Progenitor cell of endocrine pancreas (in vitro differentiated cells): ENCODE measurements at places on chromosomes 16 and 17. TPM values are rescaled to one million over a fixed set of nuclear protein-coding genes. Genes with fewer than 3 reads are reported as not detected.
A peak's percentile ranks its signal among the peaks of the same experiment; 100 is the strongest.

Gene CCL8
- not detected in 2 replicates for total RNA-seq

Gene C1QL1
- total RNA-seq = 36.2 and 37.0 TPM in 2 replicates

Gene TNFSF13
- total RNA-seq = 4.1 and 4.7 TPM in 2 replicates

Gene GRB7
- 28.8 and 29.9 TPM in 2 replicates for total RNA-seq

Gene TOP2A
- total RNA-seq = 111 and 114 TPM in 2 replicates

Gene MT3
- total RNA-seq = not detected in 2 replicates

Gene ARL16
- total RNA-seq = 42.1 TPM in 2 replicates

Gene C1QTNF1
- 0.67 and 2.0 TPM in 2 replicates for total RNA-seq

Gene CDH11
- 5.5 and 6.0 TPM in 2 replicates for total RNA-seq

Gene ASPA
- total RNA-seq = not detected in 2 replicates

Gene CRISPLD2
- total RNA-seq = 10.0 and 11.0 TPM in 2 replicates

Gene CNTD1
- not detected in 2 replicates for total RNA-seq

Gene PITPNM3
- total RNA-seq = 2.8 and 3.3 TPM in 2 replicates

Gene WSCD1
- 10.3 and 11.1 TPM in 2 replicates for total RNA-seq

Gene PRSS33
- 0.27 and 0.31 TPM in 2 replicates for total RNA-seq

Gene KRTAP4-11
- not detected in 2 replicates for total RNA-seq

Gene SRL
- 0.09 TPM in 1 of 2 replicates, not detected in the other for total RNA-seq

GRCh38 chr16:19657831-19658230 is 60.2 kb downstream of the KNOP1 start:
- H3K4me3 ChIP-seq = no peak overlapping the region
- H3K36me3 ChIP-seq = peaks cover 62% of the 10 kb centered on the region
- H3K27ac ChIP-seq = no peak overlapping the region
- H3K4me1 ChIP-seq = no peaks in the 10 kb centered on the region
- DNase-seq = no peak
- H3K27me3 ChIP-seq = no peaks in the 10 kb centered on the region

GRCh38 chr16:67923414-67924116 is 8.1 kb downstream of the CTRL start:
- H3K27me3 ChIP-seq = no peaks in the 10 kb centered on the region
- no peak for DNase-seq
- H3K36me3 ChIP-seq = peaks cover 3% of the 10 kb centered on the region
- H3K4me3 ChIP-seq = no peak overlapping the region
- H3K4me1 ChIP-seq = no peaks in the 10 kb centered on the region

GRCh38 chr16:2799205-2799858 is 1.1 kb downstream of the PRSS41 start:
- peaks cover 3% of the 10 kb centered on the region for H3K36me3 ChIP-seq
- no peak for DNase-seq
- H3K27ac ChIP-seq = peak overlapping the region; percentile 83
- peaks cover 17% of the 10 kb centered on the region for H3K4me1 ChIP-seq
- peaks cover 3% of the 10 kb centered on the region for H3K27me3 ChIP-seq

GRCh38 chr17:6231886-6232731 is 161.9 kb downstream of the WSCD1 start:
- H3K36me3 ChIP-seq = no peaks in the 10 kb centered on the region
- H3K27me3 ChIP-seq = peaks cover 11% of the 10 kb centered on the region
- no peak overlapping the region for H3K27ac ChIP-seq
- no peak for DNase-seq
- H3K4me1 ChIP-seq = no peaks in the 10 kb centered on the region

DNA sequence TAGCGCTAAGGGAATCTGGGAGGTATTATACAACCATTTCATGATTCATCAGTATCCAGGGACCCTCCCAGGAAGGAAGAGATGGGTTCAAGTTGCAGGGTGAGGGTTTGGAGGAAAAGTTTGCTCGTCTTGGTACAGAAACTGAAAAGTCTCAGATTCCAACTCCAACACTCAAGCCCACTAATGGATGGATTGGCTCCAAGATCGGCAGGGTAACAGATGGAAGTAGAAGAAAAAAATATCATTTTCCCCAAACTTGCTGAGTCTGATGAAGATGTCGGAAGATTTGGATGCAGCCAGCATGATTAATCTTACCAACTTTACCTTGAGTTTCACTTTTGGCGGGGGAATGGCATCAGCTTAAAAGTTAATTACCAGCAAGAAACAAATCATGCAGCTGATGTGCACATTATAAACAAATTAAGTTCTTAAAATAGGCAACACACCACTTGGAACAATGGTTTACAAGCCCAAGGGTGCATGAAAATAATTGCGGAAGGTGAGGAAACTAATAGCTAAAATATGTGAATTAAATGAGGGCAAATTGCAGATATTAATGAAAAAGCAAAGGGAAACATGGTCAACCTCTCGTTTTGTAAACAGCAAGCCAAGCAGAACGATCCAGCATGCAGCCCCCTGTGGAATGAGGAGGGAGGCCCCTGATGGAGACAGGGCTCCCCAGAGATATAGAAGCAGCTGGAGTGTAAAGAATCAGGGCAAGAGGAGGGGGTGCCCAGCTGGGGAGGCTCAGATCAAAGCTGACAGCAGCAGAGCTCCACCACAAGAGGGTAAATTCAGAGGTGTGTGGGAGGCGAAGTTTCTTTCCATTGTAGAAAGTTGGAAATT is 44.1 kb upstream of the GRIN2A start:
- H3K27me3 ChIP-seq = peaks cover 6% of the 10 kb centered on the region
- DNase-seq = no peak
- H3K4me3 ChIP-seq = no peak overlapping the region
- H3K36me3 ChIP-seq = no peaks in the 10 kb centered on the region

DNA sequence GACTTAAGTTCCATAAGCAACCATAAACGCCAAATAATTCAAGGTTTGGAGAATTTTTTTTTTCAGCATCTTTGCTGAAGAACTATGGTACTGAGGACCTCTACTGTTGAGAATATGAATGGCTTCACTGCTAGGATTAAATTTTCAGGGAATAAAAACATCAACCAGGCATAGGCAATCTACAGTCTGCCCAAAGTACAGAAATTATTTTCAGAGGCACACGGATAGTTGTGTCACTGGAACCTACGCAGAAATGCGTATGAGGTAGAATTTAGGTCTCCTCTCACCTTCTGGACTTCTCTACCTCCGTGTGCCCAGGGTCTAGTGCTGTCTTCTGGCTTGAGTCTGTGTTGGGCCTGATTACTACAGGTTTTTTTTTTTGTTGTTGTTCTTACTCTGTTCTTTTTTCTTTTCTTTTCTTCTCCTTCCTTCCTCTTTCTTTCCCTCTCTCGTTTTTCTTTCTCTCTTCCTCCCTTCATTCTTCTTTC is 39.7 kb downstream of the NACA2 start:
- no peaks in the 10 kb centered on the region for H3K4me1 ChIP-seq
- peaks cover 23% of the 10 kb centered on the region for H3K27me3 ChIP-seq
- H3K36me3 ChIP-seq = no peaks in the 10 kb centered on the region
- H3K27ac ChIP-seq = no peak overlapping the region

GRCh38 chr17:74042744-74043486 is 160.6 kb upstream of the RPL38 start:
- H3K27ac ChIP-seq = no peak overlapping the region
- no peaks in the 10 kb centered on the region for H3K36me3 ChIP-seq
- H3K4me1 ChIP-seq = no peaks in the 10 kb centered on the region
- H3K4me3 ChIP-seq = no peak overlapping the region

DNA sequence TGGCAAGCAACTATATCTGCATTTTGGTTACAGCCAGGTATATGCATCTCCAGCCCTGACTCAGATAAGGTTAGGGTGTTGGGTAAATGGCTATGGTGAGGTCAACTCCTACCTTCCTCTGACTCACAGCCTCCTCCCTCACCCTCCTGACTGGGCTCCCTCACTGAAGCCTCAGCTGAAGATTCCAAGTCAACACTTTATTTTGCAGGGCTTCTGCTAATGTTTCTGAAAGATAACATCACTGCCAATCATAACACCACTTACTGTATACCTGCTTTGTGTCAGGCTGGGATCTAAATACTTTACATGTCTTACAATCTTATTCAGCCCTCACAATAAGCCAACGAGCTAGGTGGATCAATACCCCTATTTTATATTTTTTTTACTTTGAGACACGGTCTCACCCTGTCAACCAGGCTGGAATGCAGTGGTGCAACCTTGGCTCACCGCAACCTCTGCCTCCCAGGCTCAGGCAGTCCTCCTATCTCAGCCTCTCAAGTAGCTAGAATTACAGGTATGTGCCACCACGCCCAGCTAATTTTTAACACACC is 47.8 kb upstream of the GCSH start:
- H3K4me1 ChIP-seq = no peaks in the 10 kb centered on the region
- H3K27ac ChIP-seq = no peak overlapping the region
- no peaks in the 10 kb centered on the region for H3K36me3 ChIP-seq
- no peak overlapping the region for H3K4me3 ChIP-seq

GRCh38 chr17:45904866-45905265 is 10.5 kb downstream of the MAPT start:
- H3K4me1 ChIP-seq = no peaks in the 10 kb centered on the region
- no peaks in the 10 kb centered on the region for H3K36me3 ChIP-seq
- H3K27me3 ChIP-seq = peaks cover 49% of the 10 kb centered on the region
- H3K27ac ChIP-seq = no peak overlapping the region
- no peak overlapping the region for H3K4me3 ChIP-seq

- no peaks in the 10 kb centered on the region for H3K36me3 ChIP-seq
- H3K27ac ChIP-seq = no peak overlapping the region
- H3K4me3 ChIP-seq = no peak overlapping the region
- DNase-seq = no peak
These were observed 6.0 kb downstream of the SCN4A start for GRCh38 chr17:63966646-63967264.

GRCh38 chr17:56913000-56913311 is 893 bp downstream of the TRIM25 start:
- peaks cover 13% of the 10 kb centered on the region for H3K4me1 ChIP-seq
- no peak for DNase-seq
- H3K4me3 ChIP-seq = peak overlapping the region; percentile 94
- H3K27me3 ChIP-seq = peaks cover 5% of the 10 kb centered on the region
- peaks cover 7% of the 10 kb centered on the region for H3K36me3 ChIP-seq

GRCh38 chr17:82321947-82322466 is 4.6 kb upstream of the CD7 start:
- DNase-seq = no peak
- H3K27me3 ChIP-seq = peaks cover 3% of the 10 kb centered on the region
- no peaks in the 10 kb centered on the region for H3K36me3 ChIP-seq
- no peak overlapping the region for H3K27ac ChIP-seq

- no peak for DNase-seq
- peaks cover 8% of the 10 kb centered on the region for H3K4me1 ChIP-seq
- H3K4me3 ChIP-seq = no peak overlapping the region
- H3K36me3 ChIP-seq = peaks cover 7% of the 10 kb centered on the region
- H3K27me3 ChIP-seq = no peaks in the 10 kb centered on the region
These were observed 19.9 kb downstream of the NQO1 start for GRCh38 chr16:69706256-69706974.

GRCh38 chr17:38460082-38460715 is 31.9 kb downstream of the ARHGAP23 start:
- no peak overlapping the region for H3K4me3 ChIP-seq
- DNase-seq = no peak
- H3K27me3 ChIP-seq = peaks cover 42% of the 10 kb centered on the region
- H3K4me1 ChIP-seq = peaks cover 15% of the 10 kb centered on the region

GRCh38 chr17:77610518-77610893 is 348.0 kb upstream of the TNRC6C start:
- H3K4me3 ChIP-seq = no peak overlapping the region
- DNase-seq = no peak
- H3K27ac ChIP-seq = no peak overlapping the region
- H3K27me3 ChIP-seq = peaks cover 38% of the 10 kb centered on the region
- H3K36me3 ChIP-seq = no peaks in the 10 kb centered on the region
- H3K4me1 ChIP-seq = no peaks in the 10 kb centered on the region

DNA sequence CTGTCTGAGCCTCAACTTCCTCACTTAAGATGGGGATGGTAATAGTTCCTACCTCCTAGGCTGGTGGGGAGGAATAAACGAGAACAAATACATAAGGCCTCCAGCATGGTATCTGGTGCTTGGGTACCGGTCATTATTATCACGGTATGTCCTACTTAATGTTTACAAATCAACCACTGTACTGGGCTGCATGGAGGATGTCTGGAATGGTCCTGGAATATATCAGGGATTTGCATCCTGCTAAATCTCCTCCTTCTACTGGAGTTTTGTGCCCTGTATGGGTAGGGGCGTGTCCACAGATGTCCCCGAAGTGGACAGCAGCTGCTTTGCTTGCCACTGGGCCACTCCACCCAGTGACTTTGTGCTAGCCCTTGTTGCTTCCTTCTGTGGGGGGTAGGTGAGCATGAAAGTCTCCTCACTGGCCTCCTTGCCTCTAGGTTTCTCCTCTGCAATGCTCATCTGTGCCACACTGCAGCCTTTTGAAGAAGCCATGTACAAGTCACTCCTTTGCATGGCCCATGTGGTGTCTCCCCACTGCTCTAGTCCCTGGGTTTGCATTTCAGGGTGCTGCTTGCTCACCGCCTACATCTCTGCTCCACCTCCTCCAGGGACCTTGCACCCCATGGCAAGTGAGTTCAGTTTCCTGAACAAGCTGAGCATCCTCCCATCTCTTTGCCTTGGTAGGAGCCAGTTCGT is 2.2 kb upstream of the CMIP start:
- H3K4me3 ChIP-seq = no peak overlapping the region
- DNase-seq = no peak
- H3K27ac ChIP-seq = peak overlapping the region; percentile 60

- DNase-seq = no peak
- peaks cover 6% of the 10 kb centered on the region for H3K4me1 ChIP-seq
- H3K4me3 ChIP-seq = no peak overlapping the region
These were observed 10.5 kb upstream of the TIMP2 start for GRCh38 chr17:78935419-78936323.

DNA sequence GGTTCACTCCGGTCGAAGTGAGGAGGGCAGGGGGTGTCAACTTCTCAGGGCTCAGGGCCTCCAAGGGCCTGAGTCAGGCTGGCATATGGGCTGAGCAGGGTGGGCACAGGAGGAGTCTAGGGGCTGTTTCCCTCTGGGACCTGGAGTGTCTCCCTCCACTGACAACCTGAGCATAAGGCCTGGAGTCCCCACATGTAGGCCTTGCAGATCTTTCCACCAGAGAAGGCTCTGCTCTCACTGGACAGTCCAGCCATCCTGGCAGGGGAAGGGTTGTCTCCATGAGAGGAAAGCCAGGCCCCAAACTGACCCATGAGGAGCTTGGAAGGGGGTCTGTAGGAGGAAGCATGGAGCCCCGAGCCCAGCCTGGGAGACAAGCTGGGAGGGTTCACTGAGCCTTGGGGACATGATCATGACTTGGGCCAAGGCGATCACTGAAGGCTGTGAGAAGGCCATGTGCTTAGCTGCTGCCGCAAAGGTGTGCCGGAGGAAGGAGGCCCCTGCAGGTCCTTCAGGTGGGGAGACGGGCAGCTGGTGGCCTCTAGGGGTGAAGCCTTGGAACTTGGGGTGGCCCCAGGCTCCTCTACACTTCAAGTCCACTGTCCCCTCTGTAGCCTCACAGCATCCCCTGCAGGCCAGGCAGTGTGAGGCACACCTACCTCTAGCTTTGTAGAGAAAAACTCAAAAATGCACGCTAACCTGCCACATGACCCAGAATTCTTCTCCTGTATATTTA is 9.9 kb downstream of the CMTM2 start:
- H3K27ac ChIP-seq = no peak overlapping the region
- H3K4me1 ChIP-seq = no peaks in the 10 kb centered on the region
- DNase-seq = no peak
